Posterior cingulate gyrus (tissue), 11 donors: ENCODE measurements at places on chromosomes 6 and 20.

GRCh38 chr6:139436200-139436956, 61.9 kb upstream of the CITED2 start:
- no peak for DNase-seq

DNA sequence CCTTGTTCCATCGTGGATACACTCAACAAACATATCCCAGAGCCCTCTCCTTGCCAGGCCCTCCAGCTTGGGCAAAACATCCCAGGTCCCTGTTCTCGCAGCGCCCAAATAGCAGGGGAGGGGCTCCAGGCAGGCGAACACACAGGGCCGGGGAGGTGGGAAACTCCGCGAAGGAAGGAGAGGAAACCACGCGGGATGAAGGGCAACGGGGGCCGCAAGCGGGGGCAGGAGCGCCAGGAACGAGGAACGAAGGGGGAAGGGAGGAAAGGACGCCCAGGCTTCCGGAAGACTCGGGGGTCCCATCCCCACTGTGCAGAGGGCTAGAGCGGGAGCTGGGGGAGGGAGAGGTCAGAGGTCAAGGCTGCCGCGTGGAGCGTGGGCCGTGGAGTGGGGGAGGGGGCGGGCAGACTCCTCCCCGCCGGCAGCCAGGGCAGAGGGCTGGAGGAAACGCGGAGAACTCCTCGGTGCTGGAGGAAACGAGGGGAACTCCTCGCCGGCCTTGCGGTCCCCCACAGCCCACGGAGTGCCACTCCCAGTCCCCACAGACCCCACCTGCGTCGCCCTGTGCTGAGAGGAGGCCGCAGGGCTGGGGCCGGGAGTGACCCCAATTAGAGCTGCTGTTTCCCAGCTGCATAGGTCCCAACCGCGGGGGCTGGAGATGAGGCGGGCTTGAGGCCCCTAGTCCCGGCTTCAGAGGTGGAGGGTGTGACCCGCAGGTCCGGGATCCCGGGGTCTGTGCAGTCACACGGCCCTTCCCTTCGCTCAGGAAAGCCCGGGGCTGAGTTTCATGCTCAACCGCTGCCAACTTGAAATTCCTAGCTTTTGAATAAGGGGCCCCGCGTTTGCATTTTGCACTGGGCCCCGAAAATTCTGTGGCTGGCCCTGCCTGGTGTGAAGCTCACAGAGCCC, 1.2 kb upstream of the RBM38 start:
- no peak for DNase-seq

GRCh38 chr20:53040693-53041589, 68.8 kb downstream of the TSHZ2 start:
- DNase-seq, result no peak

DNA sequence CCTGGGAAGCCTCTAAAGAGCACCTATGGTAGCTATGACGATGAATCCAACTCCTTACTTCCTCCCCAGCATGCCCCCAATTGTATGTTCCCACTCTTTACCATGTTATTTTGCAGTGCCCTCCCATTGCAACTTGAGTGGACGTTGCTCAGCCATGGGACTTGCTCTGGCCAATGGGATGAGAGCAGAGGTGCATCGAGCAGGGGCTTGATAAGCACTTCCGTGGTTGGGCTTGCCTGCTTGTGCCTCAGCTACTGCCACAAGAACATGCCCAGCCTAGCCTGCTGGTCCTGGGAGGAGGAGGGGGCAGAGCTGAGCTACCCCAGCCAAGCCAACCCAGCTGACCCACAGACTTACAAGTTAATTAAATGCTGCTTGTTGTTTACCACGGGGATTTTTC, 71.1 kb upstream of the CTNNBL1 start:
- no peak for DNase-seq

DNA sequence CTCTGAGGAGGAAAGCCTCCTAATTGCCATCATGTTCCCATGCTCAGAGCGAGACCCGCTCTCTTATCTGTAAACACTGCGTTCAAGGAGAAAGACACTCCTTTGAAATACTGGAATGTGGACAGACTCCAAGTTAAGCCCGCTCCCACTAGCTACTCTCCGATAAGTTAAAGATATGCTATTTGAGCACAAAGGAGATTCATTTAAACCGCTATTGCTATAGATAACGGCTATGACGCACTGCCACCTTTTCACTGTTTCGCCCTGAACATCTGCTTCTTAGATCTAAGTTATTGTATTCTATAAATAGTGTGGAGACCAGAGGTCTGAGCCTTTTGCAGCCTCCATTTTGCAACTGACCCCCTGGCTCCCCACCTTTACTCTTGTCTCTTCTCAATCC, 82.3 kb downstream of the GPX5 start:
- no peak for DNase-seq

GRCh38 chr6:26531897-26532296, 6.3 kb upstream of the HMGN4 start:
- DNase-seq, result no peak

GRCh38 chr6:37029249-37029971, 24.0 kb downstream of the FGD2 start:
- peak; percentile 55 for DNase-seq

- no peak for DNase-seq
Measured at GRCh38 chr6:39310542-39310941, 3.7 kb downstream of the KCNK17 start.

- DNase-seq, result no peak
Measured at GRCh38 chr6:114649298-114649697, 306.5 kb upstream of the HS3ST5 start.

- DNase-seq, result no peak
Measured at GRCh38 chr6:169943241-169944060, 192.0 kb downstream of the ERMARD start.

- DNase-seq, result no peak
Measured at GRCh38 chr20:18739751-18740166, 73.8 kb upstream of the SCP2D1 start.

DNA sequence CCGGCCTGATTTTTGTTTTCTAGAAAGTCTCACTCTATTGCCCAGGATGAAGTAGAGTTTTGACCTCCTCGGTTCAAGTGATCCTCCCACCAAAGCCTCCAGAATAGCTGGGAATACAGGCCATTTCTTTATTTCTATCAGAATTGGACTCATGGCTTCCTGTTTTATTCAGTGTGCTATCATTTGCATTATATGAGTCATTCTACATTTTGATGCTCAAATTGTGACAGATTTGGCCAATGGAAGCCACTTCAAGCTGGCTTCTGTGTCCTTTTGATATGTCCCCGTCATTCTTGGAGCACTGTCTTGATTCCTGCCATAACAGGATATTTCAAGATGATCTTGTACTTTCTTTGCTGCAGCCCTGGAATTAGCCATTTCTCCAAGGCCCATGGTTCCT, 75.1 kb downstream of the CNBD2 start:
- DNase-seq, result no peak

DNA sequence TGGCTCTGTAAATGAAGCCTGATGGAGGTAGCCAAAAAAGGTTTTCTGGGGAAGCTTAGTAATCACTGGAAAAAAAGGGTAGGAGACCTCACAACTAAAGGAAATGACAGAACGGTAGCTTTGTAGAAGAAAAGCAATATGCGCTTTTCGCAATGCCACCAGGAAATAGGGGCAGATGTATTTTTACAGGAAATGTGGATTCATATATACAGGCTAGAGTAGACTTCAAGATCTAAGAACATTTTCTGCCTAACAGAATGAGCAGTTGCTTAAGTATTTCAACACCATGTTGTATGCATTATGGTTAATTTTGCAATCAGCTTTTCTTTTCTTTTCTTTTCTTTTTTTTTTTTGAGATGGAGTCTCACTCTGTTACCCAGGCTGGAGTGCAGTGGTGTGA, 219.6 kb downstream of the CD83 start:
- no peak for DNase-seq

- no peak for DNase-seq
Measured at GRCh38 chr6:16767765-16768476, 6.7 kb upstream of the ATXN1 start.

- no peak for DNase-seq
Measured at GRCh38 chr6:45590226-45590625, 212.5 kb upstream of the SUPT3H start.

DNA sequence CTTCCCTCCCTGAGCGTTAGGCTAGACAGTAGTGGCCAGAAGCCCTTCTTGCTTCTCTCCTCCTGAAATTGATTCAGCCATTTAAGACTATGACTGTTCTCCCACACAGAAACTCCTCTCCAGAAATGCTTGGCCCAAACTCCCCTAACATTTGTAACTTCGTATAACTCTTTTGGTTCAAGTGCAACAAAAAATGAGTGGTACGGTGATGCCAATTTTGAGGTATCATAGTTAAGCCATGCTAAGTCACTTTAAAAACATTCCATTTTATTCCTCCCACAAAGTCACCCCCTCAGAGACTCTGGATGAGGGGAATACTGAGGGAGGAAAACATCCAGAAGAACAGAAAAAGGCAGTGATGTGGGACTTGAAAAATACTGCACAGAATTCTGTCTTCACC, 21.1 kb upstream of the ROS1 start:
- no peak for DNase-seq

- DNase-seq, result no peak
Measured at GRCh38 chr20:6664574-6664973, 102.9 kb upstream of the BMP2 start.

- DNase-seq, result no peak
Measured at GRCh38 chr6:157150076-157150475, 173.2 kb downstream of the TMEM242 start.

DNA sequence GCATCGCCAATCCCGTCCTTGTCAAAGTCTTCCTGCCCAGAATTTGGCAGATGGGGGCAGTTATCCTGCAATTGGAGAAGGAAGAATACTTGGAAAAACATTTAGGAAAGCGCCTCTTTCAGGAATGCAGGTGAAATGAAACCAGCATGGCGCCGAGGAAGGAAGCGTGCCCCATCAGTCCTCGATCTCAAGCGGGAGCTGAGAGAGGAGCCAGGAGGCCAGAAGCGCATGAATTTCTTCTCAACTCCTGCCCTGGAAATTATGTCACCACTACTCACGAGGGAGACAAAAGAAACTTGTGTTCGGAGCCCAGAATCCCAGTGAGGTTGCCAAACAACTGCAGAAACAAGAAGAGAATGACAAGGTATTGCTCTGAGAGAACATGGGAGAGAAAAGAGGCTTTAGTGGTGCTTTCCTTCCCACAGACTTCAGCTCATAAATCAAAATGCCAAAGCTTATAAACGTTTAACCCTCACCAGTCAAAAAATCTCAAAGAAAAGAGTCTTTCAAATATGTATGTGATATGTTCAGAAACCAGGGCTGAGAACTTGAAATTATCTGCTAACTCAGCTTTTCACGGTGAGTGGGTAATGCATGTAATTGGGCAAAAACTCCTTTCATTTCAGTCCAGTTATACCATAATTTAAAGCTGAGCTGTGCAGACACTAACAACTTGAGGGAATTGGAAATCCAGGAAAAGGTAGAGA, 23.9 kb downstream of the THBS2 start:
- no peak for DNase-seq

DNA sequence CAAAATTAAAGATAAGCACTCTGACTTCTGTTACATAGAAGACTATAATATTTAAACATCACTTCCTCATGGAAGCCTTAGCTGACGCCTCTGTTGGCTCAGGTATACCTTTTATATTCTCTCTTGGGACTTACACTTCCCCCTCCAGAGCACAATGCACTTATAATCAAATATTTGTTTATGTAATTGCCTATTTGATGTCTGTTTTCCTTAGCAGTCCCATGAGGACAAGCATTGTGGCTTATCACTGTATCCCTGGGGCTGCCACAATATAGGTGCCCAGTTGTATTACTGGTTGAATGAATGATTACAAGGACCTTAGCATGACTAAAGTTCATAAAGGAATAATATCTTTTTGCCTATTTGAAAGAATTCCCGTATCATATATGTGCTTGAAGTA, 186.7 kb upstream of the VGLL2 start:
- no peak for DNase-seq

GRCh38 chr20:4065391-4065844, 50.1 kb upstream of the RNF24 start:
- no peak for DNase-seq

GRCh38 chr6:142301651-142302391, at the start of gene ADGRG6:
Gene ADGRG6 (plus strand): TSS chr6:142302007. CDS start chr6:142302330, 323 bp downstream.
- peak; percentile 14 for DNase-seq

DNA sequence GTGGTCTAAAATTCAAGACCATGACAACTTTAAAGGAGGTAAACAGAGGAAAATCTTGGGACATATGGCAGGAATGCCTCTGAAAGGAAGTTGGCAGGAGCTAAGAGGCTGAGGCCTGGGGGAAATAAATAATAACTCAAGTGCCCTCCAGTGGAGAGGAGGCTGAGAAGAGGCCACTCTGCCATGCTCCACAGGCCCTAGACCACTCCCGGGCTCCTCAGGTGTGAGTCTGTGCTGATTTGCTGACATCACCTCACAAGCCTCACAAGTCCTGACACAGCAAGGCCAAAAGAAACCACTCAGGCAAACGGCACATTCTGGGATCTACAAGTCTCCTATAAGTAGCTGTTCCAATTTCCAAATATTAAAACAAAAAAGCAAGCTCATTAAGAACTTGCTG, 91.0 kb upstream of the RIPOR2 start:
- DNase-seq, result no peak

GRCh38 chr6:166588691-166589336, 2.3 kb upstream of the RAMACL start:
- DNase-seq, result no peak

DNA sequence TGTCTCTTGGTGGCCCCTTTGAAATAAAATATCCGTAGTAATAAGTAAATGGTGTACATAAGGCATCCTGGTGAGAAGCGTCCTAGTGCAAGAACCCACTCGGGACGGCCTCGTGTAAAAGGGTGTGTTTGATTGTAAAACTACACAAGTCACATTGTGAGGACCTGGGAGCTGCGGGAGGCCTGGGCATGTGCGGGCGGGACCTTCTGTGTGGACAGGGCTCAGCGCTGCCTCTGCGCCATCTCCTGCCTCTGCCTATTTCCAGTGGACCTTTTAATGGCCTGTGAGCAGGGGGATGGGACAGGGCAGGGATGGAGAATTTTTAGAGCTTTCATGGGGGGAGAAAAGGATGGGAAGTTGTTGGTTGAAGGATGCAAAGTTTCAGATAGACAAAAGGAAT, 25.3 kb upstream of the KIF25 start:
- DNase-seq, result no peak

GRCh38 chr6:161462148-161462547, 188.3 kb upstream of the AGPAT4 start:
- DNase-seq, result no peak

- DNase-seq, result no peak
Measured at GRCh38 chr20:39378776-39379175, 416.6 kb downstream of the DHX35 start.

DNA sequence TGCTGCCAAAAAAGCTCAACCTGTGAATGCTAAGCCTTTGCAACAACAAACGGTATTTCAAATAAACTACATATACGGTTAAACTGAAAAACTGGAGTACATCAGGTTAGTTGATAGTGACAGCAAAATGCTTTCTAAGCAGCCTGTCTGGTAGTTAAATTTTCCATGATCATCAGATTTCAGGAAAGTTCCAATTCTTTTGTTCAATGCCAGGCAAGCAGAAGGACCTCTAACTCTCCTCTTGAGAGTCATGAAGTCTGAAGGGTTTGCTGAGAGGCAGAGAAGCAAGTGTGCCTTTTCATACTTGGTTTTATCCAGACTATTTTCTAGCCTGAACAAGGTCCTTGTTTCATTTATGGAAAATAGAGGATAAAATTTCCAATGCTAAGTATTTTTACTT, 4.5 kb downstream of the FLRT3 start:
- DNase-seq, result no peak
